ENCODE measurements at places on chromosomes 4 and X.

DNA sequence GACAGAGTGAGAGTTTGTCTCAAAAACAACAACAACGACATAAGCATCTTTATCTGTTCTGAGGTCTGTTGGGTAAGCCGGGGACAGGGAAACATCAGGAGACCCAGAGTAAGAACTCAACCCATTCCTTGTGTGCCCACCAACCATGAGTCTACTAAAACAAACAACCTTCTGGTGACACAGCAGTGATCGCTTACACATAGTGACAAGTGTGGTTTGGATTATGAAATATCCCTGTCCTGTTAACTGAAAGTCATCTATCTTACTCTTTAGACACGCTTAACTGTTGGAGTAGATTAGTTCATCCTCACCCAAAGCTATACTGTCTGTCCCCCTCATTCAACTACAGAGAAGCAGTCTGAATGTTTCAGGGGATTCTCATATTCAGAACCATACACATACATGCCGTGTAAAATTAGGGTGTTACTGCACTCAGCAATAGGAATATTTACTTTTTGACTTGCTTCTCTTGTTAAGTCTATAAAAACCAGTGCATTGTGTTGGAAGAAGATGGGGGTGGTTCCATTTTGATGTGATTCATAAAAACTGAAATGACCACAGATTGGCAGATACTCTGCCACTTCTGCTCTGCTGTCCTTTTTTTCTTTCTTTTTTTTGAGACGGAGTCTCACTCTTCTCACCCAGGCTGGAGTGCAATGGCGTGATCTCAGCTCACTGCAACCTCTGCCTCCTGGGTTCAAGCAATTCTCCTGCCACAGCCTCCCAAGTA is 27.4 kb downstream of the PHKA2 start:
- DNase-seq, result no peak

GRCh38 chrX:72308566-72309296 is 3.0 kb upstream of the CITED1 start:
- DNase-seq, result peak; percentile 74

DNA sequence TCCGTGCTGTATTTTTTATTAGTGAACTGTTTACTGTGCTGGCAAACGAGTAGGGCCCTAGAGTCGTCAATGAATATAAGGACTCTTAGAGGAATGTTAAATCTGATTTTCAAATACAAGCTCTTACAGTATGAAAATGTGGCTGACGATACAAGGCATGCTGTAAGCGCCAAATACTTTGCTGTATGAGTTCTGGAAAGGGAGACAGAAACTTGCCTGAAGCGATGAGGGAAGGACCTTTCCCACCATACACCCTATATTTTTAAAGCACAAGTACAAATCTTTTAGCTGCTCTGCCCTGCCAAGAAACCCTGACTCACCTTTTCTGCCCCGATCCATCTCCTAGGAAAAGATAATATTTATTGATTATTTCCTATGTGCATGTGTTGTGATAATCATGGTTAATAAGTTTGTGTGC is 15.7 kb upstream of the RUFY3 start:
- DNase-seq, result no peak

GRCh38 chr4:151455212-151455611 is 46.2 kb downstream of the FHIP1A start:
- no peak for DNase-seq

DNA sequence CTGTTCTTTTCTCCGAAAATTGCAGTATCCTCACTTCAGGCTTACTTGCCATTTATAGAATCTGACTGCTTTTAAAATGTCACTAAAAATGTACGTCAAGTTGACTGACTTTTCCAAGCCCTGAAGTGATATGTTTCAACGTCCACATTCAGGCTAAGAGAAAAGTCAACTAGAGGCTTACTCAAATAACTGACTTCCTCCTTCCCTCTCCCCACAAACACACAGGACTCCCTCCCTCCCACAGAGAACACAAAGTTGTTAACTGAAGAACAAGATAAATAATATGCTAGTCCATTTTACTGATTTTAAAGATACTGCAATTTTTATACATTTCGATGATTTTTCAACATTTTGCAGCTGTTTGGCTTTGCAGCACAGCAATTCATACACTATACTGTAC is 13.8 kb upstream of the CDKL2 start:
- no peak for DNase-seq

DNA sequence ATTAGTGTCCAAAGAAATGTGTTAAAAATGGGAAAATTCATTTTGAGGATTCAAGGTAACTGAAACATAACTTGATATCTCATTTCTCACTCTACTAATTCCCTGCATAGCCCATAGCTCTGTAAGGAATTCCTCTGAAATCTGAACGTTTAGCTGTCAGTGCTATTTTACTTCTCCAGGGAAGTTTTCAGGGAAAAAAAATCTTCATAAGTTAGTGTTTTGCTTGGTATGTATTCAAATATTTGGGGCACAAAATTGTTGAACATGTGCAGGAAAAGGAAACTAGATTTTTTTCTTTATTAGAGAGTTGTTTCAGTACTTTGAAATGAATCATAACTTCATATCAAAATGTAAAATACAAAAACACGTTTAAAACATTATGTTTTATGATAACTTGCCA is 891.4 kb downstream of the CENPC start:
- DNase-seq, result no peak

DNA sequence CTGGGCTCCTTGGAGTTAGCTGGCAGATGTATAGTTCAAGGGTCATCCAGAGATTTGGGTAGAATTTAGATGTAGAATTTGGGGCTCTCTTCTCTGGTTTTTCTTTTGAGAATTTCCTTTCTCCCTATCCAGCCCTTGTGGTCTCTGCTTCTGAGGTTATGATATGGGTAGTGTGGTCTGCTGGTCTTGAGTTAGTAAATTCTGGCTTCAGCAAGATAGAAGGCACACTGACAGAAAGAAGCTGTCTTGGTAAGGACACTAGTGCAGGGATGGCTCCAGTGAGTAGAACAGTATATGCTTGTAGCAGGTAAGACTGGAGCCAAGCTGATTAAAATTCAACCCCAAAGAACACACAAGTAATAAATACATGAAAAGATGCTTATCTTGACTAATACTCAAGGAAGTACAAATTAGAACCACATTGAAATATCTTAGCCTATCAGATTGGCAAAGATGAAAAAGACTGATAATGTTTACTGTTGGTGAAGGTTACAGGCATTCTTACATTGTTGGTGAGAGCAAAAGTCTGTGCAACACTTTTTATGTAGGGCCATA is 2.1 kb upstream of the IL9R start:
- no peak for DNase-seq

- no peak for DNase-seq
These were observed 131.6 kb upstream of the STIM2 start for GRCh38 chr4:26729027-26729426.

DNA sequence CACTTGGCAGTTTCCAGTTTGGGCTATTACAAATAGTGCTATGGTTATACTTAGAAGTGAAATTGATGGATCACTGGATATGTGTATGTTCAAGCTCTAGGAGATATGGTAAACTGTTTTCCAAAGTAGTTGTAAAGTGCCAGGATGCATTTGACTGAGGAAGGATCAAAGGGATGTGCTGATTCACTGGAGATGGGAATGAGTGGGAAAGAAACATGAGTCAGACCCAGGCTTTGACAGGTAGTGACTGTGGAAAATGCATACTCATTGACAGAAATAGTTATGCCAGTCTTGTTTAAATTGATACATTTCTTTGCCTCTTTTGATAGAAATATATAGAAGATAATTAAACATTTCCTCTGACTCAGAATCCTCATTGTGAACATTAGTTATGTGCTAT is 77.9 kb downstream of the CEP135 start:
- DNase-seq, result no peak

DNA sequence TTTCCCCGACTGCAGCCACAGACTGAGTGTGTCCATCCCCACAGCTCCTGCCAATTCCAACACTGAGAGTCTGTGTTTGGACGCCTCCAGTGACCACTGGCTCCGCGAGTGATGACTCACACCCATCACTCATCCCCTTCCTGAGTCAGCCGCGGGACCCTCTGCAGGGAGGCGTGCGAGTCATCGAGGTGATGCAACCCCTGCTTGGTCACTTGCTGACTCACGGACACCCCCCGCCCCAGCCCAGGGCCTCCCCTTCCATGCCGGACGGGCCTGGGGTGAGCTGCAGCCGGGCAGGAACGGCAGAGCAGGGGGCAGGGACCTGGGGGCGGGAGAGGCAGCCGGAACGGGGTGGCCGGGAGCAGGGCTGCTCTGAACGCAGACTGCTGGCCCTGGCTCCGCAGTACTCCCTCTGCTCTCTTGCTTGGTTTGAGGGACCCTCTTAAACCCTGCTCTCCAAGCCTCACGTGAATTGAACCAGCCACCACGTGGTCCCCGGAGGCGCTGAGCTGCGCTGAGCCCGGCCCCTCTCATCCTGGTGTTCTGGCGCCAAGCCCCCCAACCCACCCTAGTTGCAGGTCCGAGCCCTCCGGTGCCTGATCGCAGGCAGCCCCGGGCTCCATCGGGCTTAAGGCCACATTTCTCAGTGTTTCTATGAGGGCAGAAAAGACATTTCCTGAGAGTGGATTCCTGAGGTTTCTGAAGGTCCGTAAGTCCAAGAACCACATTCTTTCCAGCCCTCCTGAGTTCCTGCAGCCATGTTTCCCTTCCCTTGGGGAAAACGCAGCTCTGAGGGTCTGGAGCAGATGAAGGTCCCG is 32.4 kb downstream of the FGFRL1 start:
- no peak for DNase-seq

- DNase-seq, result no peak
These were observed 30.0 kb downstream of the PAPSS1 start for GRCh38 chr4:107689912-107690587.

GRCh38 chr4:98746530-98746929 is 88.1 kb upstream of the TSPAN5 start:
- DNase-seq, result no peak

DNA sequence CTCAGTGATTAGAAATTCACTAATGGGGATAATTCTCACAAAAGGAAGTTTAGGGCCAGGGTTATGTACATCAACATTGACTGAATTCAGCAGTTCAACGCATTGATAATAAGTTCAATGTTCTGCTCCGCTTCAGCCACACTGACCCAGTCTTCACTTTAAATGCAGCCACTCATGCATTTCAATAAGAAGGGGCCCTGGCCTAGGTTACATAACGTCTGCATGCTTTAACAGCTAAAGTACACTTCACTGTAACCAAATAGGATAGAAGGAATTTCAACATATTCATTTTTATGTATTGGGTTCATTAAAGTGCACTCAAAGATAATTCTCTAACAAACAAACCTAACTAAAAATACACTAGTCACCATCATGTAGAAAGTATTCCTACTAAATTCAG is 12.8 kb upstream of the TSPAN7 start:
- no peak for DNase-seq

DNA sequence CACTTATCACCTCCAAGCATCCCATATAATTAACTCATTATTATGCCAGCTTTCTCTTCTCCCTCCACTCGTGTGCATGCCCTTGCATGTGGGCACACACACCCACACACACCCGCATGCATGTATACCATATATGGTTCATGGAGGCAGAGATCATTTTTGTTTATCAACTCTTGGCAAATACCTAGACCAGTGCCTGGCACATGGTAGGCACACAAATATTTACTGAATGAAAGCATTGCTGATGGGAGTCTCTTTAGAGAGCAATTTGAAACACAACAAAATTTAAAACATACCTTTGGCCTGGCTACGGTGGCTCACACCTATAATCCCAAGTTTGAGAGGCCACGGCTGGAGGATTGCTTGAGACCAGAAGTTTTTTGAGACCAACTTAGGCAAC is 51.1 kb upstream of the SLC10A4 start:
- no peak for DNase-seq

- DNase-seq, result no peak
These were observed 29.3 kb downstream of the AFAP1 start for GRCh38 chr4:7910263-7910896.

DNA sequence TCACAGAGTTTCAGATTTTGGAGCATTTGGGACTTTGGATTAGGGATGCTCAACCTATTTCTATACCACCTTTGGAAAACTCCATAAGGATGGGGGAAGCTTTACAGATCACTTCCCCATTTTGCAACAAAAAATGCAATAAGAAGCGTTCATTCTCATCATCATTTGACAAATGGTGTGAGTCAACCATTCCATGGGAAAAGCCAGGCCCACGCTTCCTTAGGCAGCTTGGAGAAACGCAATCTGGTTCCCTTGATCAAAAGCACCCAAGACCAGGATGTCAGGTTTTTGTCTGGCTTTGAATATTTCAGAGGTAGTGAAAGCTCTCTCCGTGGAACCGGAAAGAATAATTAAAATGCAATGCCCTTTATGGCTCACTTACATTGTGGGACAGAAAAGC is 79.3 kb upstream of the C4orf50 start:
- no peak for DNase-seq

- no peak for DNase-seq
These were observed 836.5 kb upstream of the HTR2C start for GRCh38 chrX:113747274-113747973.

DNA sequence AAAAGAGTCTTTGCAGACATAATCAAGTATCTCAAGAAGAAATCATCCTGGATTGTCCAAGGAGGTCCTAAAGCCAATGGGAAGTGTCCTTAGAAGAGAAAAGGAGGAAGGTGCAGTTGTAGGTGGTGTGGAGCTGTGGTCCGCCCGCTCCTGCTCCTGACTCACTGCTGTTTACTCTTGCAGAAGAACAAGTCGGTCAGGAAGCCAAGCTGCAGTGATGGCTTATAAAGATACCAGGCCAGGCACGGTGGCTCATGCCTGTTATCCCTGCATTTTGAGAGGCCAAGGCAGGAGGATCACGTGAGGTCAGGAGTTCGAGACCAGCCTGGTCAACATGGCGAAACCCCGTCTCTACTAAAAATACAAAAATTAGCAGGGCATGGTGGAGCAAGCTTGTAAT is 66.4 kb upstream of the ATP6AP2 start:
- no peak for DNase-seq

- DNase-seq, result no peak
These were observed 274.3 kb downstream of the DMD start for GRCh38 chrX:32937043-32937442.

DNA sequence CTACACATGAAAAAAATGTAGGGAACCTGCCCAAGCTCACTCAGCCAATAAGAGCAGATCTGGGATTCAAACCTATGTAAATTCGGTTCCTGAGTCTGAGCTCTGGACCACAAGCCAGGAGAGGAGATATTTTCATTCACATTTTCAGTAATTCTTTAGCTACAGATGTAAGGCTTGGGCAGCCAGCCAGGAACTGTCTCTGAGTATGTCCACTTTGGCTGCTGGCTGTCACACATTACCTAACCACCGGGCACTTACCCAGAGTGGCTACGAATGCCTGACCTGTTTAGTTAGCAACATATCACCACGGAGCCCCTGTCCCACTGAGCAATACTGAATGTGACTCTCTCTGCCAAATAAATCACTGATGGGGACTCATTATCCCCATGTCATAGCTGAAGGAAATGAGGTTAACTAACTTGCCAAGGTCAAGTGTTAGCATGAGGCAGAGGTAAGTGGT is 15.3 kb downstream of the USP46 start:
- DNase-seq, result peak; percentile 42

GRCh38 chrX:25206778-25207177 is 191.0 kb upstream of the ARX start:
- no peak for DNase-seq

- DNase-seq, result no peak
These were observed 15.2 kb downstream of the SH3D19 start for GRCh38 chr4:151310124-151310728.
